ENCODE measurements at places on chromosomes 5 and 9.

DNA sequence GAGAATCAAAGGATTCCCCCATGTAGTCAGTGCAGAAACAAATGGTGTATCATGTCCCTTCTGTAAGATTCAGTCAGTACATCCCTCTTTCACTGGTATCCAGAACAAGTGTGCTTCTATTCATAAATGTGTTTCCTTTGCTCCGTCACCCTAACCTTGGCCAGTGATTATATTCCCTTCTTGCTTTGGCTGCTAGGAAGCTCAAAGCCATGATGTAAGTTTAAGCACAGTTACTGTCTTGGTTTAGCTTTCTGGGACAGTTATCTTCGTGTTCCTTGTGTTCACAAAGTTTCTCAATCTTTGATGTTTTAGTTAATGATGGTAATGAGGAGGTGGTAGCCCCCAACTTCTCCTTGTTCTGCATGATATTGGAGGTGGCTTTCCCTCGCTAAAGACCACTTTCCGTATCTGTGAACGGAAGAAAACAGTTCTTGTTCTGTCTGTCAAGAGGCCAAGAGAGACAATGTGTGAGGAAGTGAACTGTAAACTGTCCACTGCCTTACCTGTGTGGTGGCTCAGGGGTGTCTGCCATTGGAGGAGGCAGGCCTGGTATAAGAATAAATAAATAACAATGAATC is 2.2 kb upstream of the AMBP start:
- no peak for DNase-seq

GRCh38 chr5:119177226-119177625 is 106.3 kb downstream of the DMXL1 start:
- no peak for DNase-seq

GRCh38 chr9:91223000-91223399 is 138.7 kb downstream of the AUH start:
- no peak for DNase-seq

GRCh38 chr5:112329419-112330090 is 89.5 kb downstream of the EPB41L4A start:
- no peak for DNase-seq

GRCh38 chr5:38780945-38781344 is 64.9 kb upstream of the OSMR start:
- DNase-seq, result no peak

DNA sequence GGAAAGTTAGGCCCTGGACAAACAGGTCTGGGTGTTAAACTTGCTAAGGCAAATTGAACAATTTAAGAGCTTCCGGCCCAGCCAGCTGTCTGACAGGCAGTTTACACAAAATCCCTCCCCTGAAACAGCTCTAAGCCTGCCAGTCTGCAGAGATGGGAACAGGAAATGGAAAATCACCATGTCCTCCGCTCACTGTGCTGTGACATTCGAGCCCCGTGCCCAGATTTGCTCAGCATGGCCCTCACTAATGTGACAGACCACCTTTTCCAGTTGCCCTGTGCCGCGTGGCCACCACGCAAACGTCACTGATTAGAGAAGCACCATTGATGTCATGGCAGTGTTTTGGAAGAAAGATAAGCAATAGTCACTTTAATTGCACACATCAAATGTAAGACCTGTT is 41.0 kb downstream of the CCNJL start:
- no peak for DNase-seq

DNA sequence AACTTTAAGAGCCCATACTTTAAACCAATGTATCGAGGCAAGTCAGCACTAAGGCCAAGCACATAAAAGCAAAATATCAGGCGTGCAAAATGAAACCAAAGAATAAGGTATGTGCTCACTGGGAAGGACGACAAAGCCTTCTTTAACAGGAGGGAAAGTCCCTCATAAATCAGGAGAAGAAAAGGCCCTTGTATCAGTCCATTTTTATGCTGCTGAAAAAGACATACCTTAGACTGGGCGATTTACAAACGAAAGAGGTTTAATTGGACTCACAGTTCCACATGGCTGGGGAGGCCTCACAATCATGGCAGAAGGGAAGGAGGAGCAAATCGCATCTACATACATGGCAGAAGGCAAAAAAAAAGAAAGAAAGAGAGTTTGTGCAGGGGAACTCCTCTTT is 68.9 kb downstream of the UBE2QL1 start:
- no peak for DNase-seq

DNA sequence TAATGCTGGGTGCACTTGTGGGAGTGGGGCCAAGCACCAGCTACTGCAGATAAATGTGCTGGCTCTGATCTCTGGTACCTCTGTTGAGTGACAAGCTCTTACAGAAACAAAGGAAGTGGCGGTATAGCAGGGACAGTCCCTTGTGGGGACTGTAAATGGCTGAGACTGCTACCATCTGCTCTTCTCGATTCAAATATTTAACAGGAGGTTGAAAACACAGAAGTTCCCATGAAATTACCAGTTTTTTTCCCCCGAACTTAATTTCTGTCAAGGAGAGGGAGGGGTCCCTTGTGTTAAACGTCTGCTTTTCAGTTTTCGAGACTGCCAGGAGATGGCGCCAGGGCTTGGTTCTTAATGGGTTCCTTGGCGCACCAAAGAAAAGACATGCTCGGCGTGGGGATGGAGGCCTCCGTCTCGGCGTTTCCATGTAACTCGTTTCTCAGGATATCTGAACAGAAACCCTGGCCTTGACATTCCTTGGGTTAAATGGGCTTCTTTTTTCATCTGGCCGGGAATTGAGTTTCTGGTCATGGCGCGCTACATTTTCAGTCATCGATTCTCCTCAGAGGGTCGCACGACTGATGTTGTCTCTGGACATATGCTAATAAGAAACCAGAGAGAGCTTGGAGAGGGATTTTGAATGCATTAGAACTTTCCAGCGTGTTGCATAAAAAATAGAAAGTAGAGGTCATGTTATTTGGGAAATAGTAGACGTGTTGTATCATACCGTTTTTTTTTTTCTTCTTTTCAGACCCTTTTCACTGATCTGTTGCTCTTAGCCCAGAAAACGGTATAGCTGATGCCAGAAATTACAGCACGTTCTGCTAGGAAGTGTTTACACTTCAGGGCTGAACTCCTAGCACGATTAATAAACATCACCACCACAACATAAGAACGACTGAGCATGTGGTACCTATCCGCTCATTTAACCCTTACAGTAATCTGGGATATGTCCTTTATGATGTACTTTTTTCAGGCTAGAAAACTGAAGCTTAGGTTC is 64.0 kb downstream of the CARTPT start:
- DNase-seq, result no peak

DNA sequence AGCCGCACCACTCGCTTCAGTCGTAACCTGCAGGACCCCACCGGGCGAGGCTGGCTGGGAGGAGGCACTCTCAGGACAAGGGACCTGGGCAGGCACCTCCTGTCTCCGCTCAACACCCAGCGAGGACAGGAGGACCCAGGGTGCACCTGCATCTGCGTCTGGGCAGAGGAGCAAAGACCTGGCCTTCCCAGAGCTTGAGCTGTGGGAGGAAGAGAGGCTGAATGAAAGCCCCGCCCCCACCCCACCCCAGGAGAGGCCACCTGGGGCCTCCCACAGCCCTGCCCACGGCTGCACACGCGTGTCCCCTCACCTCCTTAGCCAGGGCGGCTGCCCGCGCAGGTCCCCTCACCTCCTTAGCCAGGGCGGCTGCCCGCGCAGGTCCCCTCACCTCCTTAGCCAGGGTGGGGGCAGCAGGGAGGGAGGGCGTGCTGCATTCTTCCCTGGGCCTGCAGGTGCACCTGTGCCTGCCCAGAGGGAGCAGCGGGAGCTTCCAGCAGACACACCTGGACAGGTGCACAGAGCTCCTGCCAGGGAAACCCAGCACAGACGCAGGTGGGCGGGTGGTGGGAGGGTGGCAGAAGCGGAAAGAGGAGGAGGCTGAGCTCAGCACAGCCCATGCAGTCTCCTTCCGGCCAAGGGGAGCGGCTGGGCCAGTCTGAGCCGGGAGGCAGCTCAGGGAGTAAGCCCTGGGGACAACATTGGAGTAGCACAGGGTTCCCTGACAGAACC is 18.5 kb upstream of the SLC12A7 start:
- no peak for DNase-seq

GRCh38 chr5:68170826-68171558 is 44.6 kb upstream of the PIK3R1 start:
- no peak for DNase-seq

GRCh38 chr5:164220522-164220921 is 715.1 kb downstream of the MAT2B start:
- DNase-seq, result no peak

GRCh38 chr9:72902268-72902667 is 50.6 kb downstream of the ALDH1A1 start:
- no peak for DNase-seq

DNA sequence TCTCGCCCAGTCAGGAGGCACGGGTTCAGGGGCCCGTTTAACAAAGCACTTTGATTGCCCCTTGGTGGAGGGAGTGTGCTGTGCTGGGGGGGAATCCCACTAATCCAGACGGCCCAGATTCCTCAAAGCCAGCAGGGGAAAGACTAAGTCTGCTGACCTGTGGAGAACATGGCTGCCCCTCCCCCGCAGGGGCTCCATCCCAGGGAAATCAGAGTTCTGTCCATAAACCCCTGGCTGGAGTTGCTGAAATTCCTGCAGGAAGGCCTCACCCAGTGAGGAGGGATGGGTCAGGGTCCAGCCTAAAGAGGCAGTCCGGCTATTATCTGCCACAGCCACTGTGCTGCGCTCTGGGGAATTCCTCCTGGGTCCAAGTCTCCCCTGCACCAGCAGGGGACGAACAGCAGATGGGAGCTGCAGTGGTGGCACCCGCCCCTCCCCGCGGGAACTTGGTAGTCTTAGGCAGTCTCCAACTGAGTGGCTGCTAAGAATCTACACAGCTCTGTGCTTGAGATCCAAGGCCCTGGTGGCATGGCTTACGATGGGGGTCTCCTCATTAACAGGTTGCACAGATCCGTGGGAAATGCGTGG is 174.0 kb upstream of the DAB2 start:
- DNase-seq, result no peak

GRCh38 chr5:158538506-158539074 is 561.1 kb downstream of the EBF1 start:
- DNase-seq, result no peak

DNA sequence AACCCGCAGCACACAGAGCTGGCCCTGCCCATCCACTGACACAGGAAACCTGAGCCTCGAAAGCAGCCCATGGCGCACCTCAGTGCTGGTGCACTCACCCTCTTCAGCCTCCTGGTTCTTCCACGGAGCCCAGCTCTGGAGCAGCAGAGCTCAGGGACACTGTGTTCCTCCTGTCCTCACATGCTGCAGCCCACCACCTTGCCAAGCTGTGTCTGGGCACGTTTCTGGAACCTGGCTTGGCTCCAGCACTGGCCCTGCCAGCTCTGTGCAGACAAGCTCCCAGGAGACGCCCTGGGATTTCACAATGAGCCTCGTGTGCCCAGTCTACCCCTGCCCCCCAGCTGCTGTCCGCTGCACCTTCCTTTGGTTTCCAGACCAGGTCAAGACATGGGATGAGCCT is 119.5 kb downstream of the SYK start:
- no peak for DNase-seq

- DNase-seq, result no peak
Observed at GRCh38 chr9:91803151-91803940, 146.7 kb downstream of the ROR2 start.

GRCh38 chr9:68741704-68742332 is 36.8 kb downstream of the PIP5K1B start:
- DNase-seq, result no peak

All from stimulated activated CD8-positive, alpha-beta memory T cell treated with anti-CD3 and anti-CD28 coated beads, Interleukin-15, amount 100 ng/mL, for 24 hours (primary cell).